ENCODE measurements at places on chromosomes 6 and 20.

- no peak for DNase-seq
Observed at GRCh38 chr20:56417911-56418310, 5.9 kb downstream of the CASS4 start.

DNA sequence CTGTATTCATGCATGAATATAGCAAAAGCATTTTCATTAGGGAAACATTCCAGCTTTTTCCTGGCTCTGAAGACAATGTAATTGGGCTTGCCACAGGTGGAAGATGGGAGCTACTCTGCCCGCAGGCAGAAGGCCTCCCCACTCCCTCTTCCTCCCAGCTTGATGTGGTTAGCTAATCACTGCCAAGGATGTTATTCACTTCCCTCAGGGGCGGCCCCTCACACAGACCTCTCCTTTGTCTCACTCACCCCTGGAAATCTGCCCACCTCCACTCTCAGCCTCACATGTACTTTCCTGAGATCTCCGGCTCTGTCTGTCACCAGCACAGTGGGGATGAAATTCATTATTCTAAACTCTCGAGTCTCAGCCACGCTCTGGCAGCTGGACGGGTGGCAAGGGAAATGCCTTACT is 100.7 kb downstream of the ANKRD60 start:
- no peak for DNase-seq

DNA sequence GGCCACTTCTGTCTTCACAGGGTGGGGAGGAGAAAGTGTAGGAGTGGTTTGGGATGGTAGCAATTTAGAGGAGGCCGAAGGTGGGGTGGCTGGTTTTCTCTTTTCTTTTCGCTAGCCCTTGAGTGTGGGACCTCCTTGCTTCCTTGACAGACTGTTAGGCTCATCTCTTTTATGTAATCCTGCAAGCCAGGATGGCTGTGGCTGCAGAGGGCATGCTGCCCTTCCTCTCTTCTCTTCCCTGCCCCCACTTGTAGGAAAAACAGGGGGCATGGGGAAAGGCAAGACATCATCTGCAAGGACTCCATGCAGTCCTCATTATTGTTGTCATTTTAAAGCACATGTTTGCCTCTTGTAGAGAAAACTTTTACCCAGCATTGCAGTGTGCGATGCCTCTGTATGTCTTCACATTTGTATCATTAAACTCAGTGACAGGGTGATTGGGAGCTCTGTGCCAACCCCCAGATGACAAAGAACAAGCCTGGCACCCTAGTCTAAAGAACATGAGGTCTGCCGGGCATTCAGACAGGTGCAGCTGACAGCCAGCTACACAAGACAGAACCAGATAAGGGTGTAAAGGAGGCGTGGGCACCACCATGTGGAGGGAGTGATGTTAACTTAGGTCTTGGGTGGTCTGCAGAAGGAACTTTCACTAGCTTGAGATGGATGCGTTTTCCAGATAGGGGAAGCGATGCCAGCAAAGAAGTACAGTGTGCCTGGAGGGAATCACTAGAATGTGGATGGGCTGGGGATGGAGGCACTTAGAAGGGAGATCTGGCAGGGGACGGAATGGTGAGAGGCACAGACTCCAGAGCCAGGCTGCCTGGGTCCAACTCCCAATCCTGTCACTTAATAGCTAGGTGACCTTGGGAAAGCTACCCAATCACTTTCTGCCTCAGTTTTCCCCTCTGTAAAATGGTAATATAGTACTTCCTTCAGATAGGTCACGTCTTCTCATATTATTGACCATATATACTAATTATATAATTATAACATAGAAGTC is 207.6 kb downstream of the TBC1D7 start:
- DNase-seq, result peak; percentile 11

DNA sequence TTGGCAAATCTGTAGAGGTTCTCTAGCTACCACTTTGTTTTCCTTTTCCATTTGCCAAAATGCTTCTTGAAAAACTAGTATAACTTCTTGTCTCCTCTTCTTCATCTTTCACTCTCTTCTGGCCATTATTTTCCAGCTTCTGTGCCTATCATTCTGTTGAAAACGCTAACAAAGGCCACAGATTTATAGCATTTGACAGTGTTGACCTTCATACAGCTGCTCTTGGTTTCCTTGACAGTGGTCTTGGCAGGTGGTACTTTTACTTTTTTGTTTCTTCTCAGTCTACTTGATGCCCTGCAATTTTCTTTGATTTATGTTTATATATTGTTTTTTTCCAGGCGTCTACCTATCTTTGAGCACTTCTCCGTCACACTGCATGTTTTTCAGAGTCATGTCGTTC is 23.7 kb downstream of the TRMT11 start:
- no peak for DNase-seq
